ENCODE measurements at places on chromosomes 5 and 9.

DNA sequence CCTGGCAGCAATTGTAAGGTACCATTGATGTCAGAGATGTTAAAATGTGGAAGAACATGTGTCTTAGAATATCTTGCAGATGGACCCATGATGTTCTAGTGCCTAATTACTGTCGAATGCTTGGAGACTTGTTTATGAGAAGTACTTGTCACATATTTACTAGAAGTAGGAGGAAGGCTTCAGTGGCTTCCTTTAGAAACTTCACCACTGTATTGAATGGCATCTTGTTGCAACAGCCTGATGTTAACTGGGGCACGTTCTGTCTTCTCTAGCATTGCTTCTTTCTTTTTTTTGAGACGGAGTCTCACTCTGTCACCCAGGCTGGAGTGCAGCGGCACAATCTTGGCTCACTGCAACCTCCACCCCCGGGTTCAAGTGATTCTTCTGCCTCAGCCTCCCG is 16.5 kb downstream of the UGCG start:
- DNase-seq = no peak

- DNase-seq = no peak
Measured at GRCh38 chr9:86788456-86788855, 158.8 kb downstream of the GAS1 start.

- DNase-seq = peak; percentile 86
Measured at GRCh38 chr9:124011460-124012301, at the start of gene LHX2. LHX2 (plus strand) TSS chr9:124011768; CDS start chr9:124012349, 581 bp downstream.

GRCh38 chr9:24986331-24986730 is 440.6 kb upstream of the IZUMO3 start:
- no peak for DNase-seq

DNA sequence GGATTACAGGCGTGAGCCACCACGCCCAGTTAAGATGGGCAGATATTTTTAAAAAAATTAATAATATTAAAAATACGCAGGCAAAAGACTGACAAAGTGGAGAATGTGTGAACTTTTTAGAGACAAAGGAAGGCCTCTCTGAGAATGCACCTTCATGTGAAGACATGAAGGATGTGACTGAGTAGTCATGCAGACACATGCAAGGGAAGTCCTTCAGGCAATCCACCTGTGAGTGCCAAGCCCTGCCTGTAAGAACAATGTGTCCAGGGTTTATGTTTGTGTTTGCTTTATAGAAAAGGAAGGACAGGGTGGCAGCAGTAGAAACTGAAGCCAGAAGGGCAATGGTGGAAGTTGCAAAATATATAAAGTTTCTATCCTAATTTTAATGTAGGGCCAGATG is 169.2 kb downstream of the EDIL3 start:
- DNase-seq = no peak

GRCh38 chr5:107320846-107321245 is 349.9 kb downstream of the EFNA5 start:
- no peak for DNase-seq

GRCh38 chr5:24918676-24919075 is 273.9 kb upstream of the CDH10 start:
- no peak for DNase-seq
